ENCODE measurements at places on chromosomes 13 and 19. TPM values are rescaled to one million over a fixed set of nuclear protein-coding genes. Genes with fewer than 3 reads are reported as not detected.

GRCh38 chr13:78085434-78086225 lies 167.0 kb upstream of the EDNRB start:
- DNase-seq = no peak

The MIA gene
- not detected for total RNA-seq

DNA sequence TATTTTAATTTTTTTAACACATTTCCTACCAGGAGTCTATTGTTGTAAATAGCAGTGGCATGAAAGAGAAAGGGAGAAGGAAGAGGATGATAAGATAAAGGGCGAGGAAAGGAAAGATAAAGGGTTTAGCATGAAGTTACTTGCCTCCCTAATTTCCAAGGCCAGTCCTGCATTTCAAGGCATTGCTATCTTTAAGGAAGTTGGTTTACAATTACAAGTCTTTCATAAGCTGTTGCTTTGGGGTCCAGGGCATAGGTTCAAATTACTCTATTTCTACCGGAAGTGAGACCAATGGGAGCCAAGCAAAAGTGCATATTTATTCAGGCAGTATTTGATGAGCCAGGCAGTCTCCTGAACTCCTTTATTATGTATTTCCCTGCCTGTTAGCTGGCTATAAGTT lies 27.7 kb upstream of the UBL3 start:
- DNase-seq = no peak

The ZNF763 gene
- total RNA-seq = 1.1 TPM

The MRPS31 gene
- 26.8 TPM for total RNA-seq

GRCh38 chr19:1019980-1020867 lies 699 bp downstream of the TMEM259 start:
- no peak for DNase-seq

The FCER2 gene
- not detected for total RNA-seq

- no peak for DNase-seq
Measured at GRCh38 chr13:31885994-31886393, 145.6 kb upstream of the FRY start.

- no peak for DNase-seq
Measured at GRCh38 chr19:43616954-43617353, 2.5 kb downstream of the ZNF428 start.

- DNase-seq = no peak
Measured at GRCh38 chr13:112926003-112926402, 43.0 kb upstream of the MCF2L start.

GRCh38 chr19:4606921-4607678 lies 32.2 kb upstream of the TNFAIP8L1 start:
- peak; percentile 50 for DNase-seq

The GAS6 gene
- 103 TPM for total RNA-seq

Data from psoas muscle (tissue), 8 donors.